Hepatic stellate cell (primary cell): ENCODE measurements at places on chromosomes 4 and X.

GRCh38 chr4:13906727-13907126 lies 279.2 kb upstream of the BOD1L1 start:
- DNase-seq = no peak

DNA sequence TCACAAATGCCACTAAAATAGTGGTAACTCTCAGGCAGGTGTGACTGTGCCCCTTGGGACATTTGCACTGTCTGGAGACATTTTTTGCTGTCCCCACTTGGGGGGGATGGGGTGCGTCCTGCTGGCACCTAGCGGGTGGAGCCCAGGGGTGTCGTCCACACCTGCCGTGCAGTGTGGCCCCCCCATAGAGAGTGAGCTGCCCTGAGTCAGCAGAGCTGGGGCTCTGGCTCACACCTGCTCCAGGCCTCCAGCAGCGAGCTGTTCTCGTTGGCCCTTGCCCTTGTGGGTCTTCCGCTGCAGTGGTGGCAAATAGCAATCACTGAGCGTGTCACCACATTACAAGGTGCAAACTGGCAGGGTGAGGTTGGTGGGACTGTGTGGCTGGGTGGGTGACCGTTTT lies 64.6 kb downstream of the CLDN34 start:
- no peak for DNase-seq

- DNase-seq = no peak
Measured at GRCh38 chrX:11664211-11665167, 1.2 kb downstream of the ARHGAP6 start.

DNA sequence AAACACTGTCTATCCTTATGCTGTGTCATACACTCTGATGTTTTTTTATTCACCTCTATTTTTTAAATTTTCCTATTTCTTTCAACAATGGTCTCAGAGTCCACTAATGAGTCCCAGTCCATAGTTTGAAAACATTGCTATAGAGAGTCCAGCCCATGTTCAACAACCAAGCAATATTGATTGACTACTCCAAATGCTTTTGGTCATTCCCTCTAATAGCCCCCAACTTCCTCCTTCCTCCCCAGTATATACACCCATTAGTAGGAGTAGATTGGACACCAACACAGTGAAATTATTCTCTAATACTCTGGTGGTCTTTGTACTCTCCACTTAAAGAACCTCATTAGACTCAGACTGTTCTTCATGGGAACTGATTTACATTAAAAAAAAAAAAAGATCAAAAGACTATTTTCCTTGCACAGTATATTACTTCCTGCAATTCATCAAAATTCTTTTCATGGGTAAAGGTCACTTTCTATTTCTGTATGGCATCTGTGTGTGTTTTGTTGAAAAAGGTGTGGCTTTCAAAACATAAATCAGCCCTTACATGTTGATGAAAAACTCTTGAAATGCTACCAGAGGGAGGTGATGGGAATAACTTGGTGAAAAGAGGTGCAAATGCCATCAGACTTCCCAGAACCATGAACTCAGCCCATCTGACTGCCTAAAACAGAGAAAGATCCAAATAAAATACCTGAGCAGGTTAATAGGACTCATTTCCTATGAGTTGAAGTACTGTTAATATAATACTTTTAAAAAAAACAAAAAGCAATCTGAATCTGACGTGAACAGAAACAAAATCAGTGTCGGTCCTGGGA lies 250.3 kb upstream of the KLF3 start:
- no peak for DNase-seq

- peak; percentile 75 for DNase-seq
Measured at GRCh38 chrX:153381684-153382532, 19.2 kb downstream of the PNMA6E start.

GRCh38 chr4:153064571-153064970 lies 128.4 kb downstream of the FHDC1 start:
- no peak for DNase-seq

DNA sequence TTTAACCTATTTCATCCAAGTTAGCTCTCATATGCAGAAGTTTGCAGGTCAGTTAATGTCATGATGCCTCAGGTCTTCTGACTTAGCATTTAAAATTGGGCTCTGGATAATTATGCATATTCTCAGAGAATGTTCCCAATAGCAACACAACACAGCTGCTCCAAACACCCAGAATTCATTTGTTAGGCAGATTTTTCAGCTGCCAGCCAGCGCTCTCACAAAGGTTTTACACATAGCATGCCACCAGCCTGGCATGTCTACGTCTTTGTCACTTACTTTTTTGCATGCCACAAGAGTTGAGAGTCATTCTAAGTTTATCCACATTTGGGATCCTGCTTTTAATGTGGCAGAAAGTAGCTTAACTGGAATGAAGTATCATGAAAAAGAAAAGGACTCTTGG lies 84.8 kb downstream of the LIMCH1 start:
- DNase-seq = no peak
